Common myeloid progenitor, CD34-positive (primary cell): ENCODE measurements at places on chromosomes 2 and 18.

DNA sequence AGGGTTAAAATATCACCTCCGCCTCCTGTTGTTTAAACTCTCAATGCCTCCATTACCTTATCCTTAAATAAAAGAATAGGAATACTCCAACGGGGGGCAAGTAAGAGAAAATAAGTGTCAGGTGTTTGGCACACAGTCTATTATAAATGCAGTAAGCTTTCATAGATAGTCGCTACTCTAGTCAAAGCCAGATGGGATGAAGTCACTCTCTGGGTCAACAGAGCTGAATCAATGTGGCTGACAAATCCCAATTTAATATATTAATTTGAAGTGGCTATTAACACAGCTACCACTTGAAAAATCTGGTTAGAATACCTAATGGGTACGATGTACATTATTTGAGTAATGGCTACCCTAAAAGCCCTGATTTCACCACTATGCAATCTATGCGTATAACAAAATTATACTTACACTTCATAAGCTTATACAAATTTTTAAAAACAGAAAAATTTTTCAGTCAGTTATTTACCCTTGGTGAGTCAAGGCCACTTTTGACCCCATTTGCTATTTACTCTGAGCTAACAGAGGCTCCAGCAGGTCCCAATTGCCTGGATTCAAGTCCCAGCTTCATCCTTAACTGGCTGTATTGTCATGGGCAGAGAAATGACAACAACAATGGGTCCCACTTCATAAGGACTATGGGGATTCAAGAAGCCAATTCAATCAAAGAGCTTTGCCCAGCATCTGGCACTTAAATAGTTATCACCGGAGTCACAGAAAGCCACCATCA is 167.5 kb upstream of the PID1 start:
- no peak for DNase-seq

DNA sequence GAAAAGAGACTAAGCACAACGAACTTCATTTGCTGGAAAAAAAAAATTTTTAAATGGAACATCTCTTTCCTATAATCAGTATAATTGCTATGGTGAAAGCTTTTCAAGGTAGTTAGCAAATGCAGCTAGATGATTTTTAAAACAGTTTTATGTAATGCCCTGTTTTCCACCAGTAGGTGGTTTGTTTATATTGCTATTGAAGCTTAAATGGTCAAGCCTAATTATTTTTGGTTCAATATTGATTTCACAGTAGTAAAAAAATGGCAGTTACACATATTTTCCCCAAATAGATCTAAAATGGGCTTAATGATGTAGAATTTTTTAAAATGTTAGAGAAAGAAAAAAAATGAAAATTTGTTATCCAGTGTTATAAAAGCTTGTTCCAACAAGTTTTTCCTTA is 70.2 kb downstream of the CDH19 start:
- no peak for DNase-seq

GRCh38 chr2:47026748-47027534 is 111.3 kb upstream of the MCFD2 start:
- no peak for DNase-seq

DNA sequence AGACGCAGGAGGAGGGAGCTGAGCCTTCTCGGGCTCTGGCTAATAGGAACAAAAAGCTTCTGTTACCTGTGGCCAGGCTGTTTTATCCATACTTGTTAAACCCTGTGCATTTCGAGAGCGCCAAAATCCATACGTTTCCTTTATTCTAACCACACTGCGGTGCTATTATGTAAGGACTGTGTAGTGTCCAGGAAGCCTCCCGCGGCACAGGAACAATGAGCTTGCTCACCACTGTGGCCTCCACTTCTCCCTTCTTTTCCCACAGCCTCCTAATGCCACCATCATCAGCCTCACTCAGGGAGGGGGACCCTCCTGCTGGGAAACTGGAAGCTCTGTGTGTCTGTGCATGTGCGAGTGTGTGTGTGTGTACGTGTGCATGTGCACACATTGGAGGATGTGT is 268.5 kb downstream of the HAUS1 start:
- DNase-seq = peak; percentile 5

DNA sequence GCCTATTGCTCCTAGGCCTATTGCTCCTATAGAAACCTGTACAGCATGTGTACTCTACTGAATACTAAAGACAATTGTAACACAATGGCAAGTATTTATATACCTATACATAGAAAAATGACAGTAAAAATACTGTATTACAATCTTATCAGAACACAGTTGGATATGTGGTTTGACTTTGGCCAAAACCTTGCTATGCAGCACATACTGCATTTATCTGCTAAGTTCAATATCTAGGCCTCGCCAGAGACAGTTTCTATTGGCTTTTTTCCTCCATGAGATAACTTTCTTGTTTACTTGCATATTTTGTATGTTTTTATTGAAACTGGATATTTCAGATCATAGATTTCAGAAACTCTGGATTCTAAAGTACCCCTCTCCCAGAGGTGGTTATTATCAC is 19.3 kb upstream of the TMEM87B start:
- peak; percentile 20 for DNase-seq

GRCh38 chr2:53989210-53989862 is 18.5 kb upstream of the PSME4 start:
- DNase-seq = no peak

DNA sequence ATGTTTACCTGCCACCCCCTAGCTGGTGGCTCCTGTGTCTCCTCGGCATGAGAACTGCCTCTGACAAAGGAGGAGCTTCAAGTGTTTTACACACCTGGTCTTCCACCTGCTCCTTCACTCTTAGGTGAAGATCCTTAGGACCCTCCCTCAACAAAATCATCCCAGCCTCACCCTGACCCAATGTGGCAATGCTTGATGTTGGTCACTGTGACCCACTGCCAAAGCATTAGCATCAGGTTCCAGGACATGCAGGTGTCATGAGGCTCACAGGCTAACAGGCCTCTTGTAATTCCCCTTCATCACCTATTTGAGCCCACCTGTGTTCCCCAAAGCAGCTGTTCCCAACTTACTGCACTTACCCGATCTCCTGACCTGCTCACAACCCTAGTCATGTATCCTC is 9.8 kb downstream of the FZD5 start:
- no peak for DNase-seq

DNA sequence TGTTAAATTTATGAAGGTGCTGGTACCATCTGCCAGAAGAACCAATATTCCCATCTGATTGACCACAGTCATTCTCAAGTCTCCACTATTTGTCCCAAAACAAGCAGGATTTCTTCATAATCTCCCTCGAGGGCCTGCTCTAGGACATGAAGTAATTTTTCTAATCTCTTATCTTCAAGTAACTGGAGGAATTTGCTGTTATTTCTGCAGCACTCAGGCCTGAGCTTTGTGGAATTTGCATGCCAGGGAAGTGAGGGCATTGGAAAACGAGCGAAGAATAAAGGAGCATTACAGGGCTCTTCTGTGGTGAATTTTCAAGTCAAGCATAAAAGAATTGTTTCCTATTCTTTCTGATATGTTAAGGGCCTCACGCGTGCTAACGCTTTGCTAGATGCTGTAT is 161.2 kb upstream of the EPAS1 start:
- DNase-seq = no peak
